ENCODE measurements at places on chromosomes 6 and 20.
A peak's percentile ranks its signal among the peaks of the same experiment; 100 is the strongest.

DNA sequence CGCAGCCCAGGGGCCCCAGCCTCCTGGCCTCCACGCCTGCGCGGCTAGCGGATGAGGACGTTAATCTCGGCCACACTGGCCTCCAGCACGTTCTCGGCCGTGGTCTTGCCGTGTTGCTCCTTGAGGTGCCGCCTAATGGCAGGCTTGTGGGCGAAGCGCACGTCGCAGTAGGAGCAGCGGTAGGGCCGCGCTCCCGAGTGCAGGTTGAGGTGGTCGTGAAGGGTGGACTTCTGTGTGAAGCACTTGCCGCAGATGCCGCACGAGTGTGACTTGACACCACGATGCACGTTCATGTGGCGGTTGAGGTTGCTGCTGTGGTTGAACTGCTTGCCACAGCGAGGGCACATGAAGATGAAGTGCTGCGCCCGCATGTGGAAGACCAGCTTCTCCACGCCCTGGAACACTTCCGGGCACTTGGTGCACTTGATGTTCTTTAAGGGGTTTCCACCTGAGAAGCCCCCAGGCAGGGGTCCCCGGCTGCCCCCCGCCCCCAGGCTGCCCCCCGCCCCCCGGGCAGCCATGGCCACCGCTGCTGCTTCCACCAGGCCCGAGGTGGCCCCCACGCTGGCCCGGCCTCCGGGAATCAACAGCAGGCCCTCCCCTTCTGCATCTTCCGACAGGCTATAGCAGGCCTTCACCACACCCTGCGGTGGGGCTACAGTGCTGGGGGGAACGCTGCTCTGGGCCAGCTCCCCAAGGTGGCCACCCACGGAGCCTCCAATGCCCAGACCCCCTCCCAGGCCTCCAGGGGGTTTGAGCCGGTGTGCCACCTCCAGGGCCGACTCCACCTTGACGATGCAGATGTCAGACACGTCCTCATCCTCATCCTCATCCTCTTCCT is 1.8 kb downstream of the ZBTB12 start:
- no peak overlapping the region for H3K27ac ChIP-seq
- no peaks in the 10 kb centered on the region for H3K27me3 ChIP-seq
- peaks cover 7% of the 10 kb centered on the region for H3K4me1 ChIP-seq
- no peak overlapping the region for H3K4me3 ChIP-seq
- no peak for DNase-seq

DNA sequence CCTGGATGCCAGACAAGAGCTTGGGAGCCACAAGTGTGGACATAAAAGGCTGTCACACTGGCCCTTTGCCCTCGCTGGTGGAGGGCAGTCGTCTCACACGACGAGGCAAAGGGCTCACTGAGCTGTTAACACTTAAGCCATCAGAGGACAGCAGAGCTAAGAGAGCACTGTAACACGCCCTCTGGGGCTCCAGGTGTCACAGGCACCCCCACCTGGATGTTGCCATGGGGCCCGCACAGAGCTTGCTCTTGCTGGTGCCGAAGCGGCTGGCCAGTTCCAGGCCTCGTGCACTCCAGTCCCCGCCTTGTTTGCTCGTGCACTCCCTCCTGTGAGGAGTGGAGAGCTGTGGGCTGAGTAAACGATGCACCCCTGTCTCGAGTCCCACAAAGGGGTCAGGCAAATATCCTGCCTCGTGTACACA is 37.4 kb downstream of the SLC35D3 start:
- no peak for DNase-seq
- no peaks in the 10 kb centered on the region for H3K4me1 ChIP-seq
- no peak overlapping the region for H3K27ac ChIP-seq
- no peak overlapping the region for H3K4me3 ChIP-seq
- H3K27me3 ChIP-seq = no peaks in the 10 kb centered on the region

GRCh38 chr20:57829805-57830514 is 120.1 kb upstream of the PMEPA1 start:
- H3K27ac ChIP-seq = no peak overlapping the region
- no peak for DNase-seq
- H3K4me3 ChIP-seq = no peak overlapping the region
- H3K27me3 ChIP-seq = no peaks in the 10 kb centered on the region
- no peaks in the 10 kb centered on the region for H3K36me3 ChIP-seq

GRCh38 chr20:47027042-47027441 is 132.4 kb downstream of the EYA2 start:
- H3K27me3 ChIP-seq = no peaks in the 10 kb centered on the region
- H3K36me3 ChIP-seq = no peaks in the 10 kb centered on the region
- DNase-seq = peak; percentile 75

GRCh38 chr6:149261364-149262040 is 56.0 kb upstream of the TAB2 start:
- no peak overlapping the region for H3K27ac ChIP-seq
- no peaks in the 10 kb centered on the region for H3K27me3 ChIP-seq
- no peaks in the 10 kb centered on the region for H3K36me3 ChIP-seq

- H3K4me1 ChIP-seq = no peaks in the 10 kb centered on the region
- no peaks in the 10 kb centered on the region for H3K27me3 ChIP-seq
- H3K27ac ChIP-seq = no peak within 1 kb of the TSS
- no peaks in the 10 kb centered on the region for H3K36me3 ChIP-seq
Measured at GRCh38 chr6:96015518-96016333, at the start of gene FUT9. Gene FUT9, plus strand, starts transcription at chr6:96015974. Its CDS starts 187,182 bp downstream, at chr6:96203156.

Measured in ascending aorta (tissue), 2 donors.